ENCODE measurements at places on chromosomes 2 and 18.
A peak's percentile ranks its signal among the peaks of the same experiment; 100 is the strongest.

DNA sequence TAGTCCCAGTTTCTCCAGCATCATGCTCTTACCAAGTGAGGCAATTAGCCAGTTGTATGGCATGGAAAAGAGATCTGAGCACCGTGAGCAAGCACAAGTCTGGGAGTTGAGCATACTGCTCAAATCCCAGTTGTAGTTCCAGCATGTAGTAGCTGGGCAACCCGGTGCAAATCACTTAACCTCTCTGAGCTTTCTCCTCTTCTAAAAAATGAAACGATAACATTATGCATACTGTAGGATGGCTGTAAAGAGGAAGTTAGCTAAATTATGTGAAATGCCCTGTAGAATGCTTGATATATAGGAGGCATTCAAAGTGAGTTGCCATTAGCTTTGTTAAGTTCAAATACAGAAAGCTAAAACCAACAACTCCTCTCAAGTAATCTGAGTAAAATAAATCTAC, 164.0 kb upstream of the ZEB2 start:
- DNase-seq = no peak

GRCh38 chr2:82282111-82282882, 1977.7 kb upstream of the LRRTM1 start:
- DNase-seq = no peak

DNA sequence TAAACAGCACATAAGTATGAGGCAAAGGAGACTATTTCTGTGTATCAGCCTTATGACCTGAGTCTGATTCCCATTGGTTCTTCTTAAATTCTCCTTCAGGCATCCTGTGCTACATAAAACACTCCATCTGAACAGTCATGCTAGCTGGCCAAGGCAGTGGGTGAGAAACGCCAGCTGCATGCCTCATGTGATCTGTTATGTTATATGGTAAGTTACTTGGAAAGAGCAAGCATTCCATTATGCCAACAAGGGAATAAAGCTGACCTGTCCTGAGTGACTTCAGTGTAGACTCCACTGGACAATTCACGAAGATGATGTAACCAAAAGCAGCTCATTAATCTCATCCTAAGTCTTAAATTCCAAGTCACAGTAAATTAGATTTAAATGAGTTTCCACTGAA, 216.5 kb upstream of the FN1 start:
- DNase-seq = no peak

DNA sequence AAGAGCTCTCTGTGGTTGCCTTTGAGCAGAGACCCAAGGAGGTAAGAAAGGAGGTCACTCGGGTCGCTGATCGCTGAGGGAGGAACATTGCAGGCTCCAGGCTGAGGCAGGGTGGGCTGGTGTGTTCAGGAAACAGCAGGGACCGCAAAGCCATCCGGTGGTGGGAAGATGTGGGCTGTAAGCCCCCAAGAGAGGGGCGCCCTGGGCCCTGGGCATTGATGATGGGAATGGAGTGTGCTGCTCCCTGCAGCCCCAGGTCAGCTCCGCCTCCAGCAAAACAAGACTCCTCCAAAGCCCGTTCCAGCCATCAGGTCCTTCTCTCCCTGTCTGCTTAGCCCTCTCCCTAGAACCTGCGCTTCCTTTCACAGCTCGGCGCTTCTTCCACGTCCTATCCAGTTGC, 229.7 kb downstream of the KLHL29 start:
- DNase-seq = peak; percentile 9

DNA sequence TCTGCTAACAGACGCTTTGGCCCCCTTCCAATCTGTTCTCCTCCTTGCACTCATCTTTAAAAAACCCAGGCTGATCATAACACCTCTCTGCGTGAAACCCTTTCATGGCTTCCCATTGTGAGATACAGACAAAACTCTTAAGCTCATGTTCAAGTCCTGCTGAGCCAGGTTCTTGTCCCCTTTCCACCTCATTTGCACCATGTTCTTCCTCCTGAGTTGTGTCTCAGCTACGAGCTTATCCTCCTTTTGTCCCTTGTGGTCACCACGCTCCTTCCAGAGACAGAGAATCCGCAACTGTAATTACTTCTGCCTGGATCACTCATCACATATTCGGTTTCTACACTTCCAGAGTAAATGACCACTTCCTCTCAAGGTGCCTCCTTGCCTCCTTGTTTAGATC, 238.8 kb downstream of the ACTR3 start:
- no peak for DNase-seq

DNA sequence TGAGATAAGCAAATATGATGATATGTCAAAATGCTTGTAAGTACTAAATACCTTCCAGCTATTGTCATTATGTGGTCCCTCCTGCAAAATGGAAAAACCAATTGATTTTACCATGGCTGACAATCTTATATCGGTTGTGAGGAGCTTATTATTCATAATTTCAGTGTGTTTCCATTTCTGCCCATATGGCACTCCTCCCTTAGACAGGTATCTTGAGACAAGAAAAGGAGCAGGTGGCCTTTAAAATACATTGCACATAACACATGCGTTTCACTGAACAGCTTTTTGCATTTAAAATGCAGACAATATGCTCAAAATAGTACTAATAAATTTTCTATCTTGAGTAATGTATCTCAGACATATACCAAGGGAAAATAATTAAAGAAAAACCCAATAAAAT, 60.2 kb upstream of the SH3RF3 start:
- no peak for DNase-seq

DNA sequence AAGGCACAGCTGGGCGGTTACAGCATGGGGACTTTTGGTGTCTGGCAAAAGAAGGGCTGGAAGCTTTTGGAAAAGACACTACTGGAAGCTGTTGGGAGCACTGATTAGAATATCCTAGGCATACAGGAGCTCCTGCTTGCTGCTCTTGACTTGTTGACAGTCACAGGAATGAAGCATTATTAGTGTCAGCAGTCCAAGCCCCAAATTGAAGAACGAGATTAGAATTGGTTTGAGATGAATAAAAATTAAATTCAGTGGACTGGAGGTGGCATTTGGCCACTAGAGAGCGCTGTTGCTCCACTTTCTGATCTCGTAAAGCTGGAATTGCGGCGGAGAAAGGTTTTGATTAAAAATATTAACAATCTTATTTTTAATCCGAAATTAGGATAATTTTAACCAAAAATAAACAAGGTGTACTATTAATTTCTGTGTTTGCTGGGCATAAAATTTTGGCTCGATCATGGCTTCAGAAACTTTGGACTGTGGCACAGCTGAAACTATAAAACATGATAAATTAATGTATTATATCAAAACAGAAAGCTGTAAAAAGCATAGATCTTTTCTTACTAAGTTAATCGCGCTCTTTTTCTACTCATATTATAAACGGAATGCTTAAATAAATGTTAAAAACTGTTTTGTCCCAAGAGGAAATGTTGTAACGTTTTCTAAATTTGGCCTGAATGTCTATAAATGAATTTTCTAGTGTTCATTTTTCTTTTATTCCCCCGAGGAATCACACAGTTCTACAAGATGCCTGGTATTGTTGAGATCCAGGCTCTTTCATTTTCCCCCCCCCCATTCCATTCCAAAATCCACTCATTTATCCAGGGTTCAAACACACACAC, 2.4 kb upstream of the HOXD8 start:
- peak; percentile 44 for DNase-seq

GRCh38 chr2:78540255-78540654, 485.2 kb upstream of the REG3G start:
- no peak for DNase-seq

- no peak for DNase-seq
These were observed 22.8 kb upstream of the PXDN start for GRCh38 chr2:1766851-1767811.

DNA sequence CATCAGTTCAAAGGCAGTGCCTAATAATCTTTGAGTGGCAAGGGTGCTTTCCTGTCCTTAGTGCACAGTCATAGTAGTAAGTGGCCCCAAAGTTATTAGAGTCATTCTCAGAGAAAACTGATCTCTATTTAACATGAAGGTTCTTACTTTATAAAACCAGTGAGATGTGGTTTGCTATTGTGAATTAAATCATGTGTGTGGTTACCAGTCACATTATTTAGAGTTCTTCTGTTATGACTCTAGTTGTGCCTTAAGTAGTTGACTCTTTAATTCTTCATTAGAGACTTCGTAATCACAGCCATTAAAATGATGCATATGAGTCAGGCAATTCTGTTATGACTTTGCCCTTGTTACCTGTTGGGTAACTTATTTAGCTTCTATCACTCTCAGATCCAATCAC, 1392.9 kb upstream of the ACVR2A start:
- DNase-seq = no peak

GRCh38 chr2:152635635-152636298, 81.5 kb downstream of the PRPF40A start:
- DNase-seq = peak; percentile 43

GRCh38 chr2:26568076-26568890, 72.9 kb downstream of the CIB4 start:
- no peak for DNase-seq

DNA sequence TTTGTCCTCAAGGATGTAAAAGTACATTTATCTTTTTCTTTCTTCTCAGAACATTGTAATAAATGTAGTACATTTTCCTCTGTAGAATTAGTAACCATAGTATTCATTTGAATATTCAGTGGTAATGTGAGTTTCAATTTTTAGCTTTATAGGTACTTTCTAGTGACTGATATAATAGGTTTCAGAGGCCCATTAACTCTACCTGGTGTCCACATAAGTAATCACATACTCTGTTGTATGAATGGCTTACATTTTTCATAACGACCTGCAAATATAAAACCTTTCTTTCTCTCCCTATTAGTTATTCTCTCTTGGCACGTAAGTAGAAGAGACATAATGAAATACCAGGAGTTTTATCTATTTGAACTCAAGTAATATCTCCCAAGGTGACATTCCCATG, 1017.6 kb downstream of the DPP10 start:
- DNase-seq = no peak

DNA sequence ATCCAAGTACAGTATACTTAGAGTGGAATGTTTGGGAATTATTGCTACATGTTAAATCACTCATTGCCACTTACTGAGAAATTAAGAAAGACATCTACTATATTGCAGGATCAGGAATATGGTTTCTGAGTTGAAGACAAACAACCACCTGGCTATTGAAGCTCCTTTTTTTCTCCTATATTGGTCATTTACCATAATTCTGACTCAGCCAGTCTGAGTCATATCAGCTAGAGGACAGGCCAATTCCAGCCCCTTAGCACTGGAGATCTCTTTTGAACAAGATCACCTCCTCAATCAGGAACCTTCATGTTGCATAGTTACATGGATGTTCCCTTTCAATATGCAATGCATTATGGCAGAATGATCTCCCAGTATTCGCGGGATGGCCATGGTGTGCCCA, 42.7 kb upstream of the CDH19 start:
- no peak for DNase-seq

- peak; percentile 43 for DNase-seq
These were observed at the start of gene EMILIN2 for GRCh38 chr18:2846636-2847316. Gene EMILIN2 (plus strand): TSS chr18:2847006. CDS start chr18:2847189, 183 bp downstream.

GRCh38 chr2:197209246-197209645, 101.3 kb downstream of the ANKRD44 start:
- DNase-seq = no peak

DNA sequence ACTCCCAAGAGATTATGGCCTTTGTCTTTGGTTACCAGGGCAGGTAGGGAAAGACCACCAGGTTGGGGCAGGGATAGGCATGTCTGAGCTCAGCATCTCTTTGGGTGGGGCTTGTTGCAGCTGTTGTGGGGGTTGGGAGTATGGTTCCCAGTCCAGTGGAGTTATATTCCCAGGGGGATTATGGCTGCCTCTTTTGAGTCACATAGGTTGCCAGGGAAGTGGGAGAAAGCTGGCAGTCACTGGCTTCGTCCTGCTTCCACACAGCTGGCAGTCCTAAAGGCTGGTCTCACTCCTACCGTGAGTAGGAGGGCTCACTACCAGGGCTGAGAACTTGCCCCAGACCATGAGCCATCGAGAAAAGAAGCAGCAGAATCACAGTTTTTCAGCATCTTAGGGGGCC, 79.1 kb downstream of the LYPD6 start:
- DNase-seq = no peak

DNA sequence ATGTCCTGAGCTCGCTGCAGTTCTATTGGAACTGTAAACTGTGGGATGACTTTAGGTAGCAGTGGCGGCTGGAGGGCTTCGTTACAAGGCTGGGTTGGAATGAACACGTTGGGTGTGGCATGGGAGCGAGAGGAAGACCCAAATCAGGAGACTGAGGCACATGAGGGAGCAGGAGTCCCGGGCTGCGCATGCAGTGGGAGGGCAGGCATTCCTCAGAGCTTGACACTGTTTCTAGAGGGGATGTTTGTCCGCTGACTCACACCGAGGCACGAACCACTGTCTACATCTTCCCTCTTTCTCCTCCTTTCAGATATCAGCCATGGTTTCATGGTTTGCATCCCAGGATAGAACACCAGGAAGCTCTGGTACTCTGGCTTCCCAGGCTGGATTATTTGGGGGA, 40.6 kb upstream of the LAMA1 start:
- DNase-seq = no peak

GRCh38 chr2:233084488-233084887, 24.3 kb downstream of the INPP5D start:
- DNase-seq = peak; percentile 36

DNA sequence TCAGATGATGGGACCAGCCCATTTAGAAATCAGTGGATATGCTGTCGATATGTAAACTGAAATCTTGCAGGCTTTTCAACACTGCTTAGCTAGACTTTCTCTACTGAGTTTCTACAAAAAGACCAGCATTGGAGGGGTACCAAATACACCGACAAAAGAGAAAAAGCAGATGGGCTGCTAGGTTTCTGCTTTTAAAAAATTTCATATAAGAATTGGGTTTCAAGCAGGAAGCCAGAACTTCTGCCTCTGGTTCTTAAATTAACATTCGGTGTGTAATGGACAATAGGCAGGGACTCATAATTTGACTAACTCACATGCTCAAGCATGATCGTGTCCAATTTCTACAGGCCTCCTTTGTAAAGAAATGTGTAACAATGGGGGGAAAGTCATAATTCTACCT, 3.1 kb downstream of the ARL4C start:
- no peak for DNase-seq

DNA sequence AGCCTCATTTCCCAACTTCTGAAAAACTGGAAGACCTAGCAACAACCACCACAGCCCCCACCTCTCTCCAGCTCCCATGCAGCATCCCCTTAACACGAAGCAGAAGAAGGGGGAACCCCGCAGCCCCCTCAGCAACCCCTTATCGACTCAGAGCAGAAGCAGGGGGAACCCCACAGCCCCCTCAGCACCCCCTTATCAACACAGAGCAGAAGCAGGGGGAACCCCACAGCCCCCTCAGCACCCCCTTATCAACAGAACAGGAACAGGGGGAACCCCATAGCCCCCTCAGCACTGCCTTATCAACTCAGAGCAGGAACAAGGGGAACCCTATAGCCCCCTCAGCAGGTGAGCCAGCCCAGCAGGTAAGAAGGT, 6.7 kb downstream of the SLC66A2 start:
- no peak for DNase-seq

GRCh38 chr18:58605027-58606020, 23.6 kb downstream of the ALPK2 start:
- peak; percentile 49 for DNase-seq

- DNase-seq = no peak
These were observed 559 bp downstream of the MYL12A start for GRCh38 chr18:3248062-3248657.

- no peak for DNase-seq
These were observed 179.7 kb upstream of the SETBP1 start for GRCh38 chr18:44500808-44501610.

Data from activated naive CD8-positive, alpha-beta T cell treated with anti-CD3 and anti-CD28 coated beads for 36 hours (primary cell).